ENCODE measurements at places on chromosomes 11 and 22. TPM values are rescaled to one million over a fixed set of nuclear protein-coding genes. Genes with fewer than 3 reads are reported as not detected.

CCDC116 gene
- 0.29 TPM for total RNA-seq

PATE2 gene
- 0.29 TPM for total RNA-seq

TSG101 gene
- 62.7 TPM for total RNA-seq

- no peak for DNase-seq
Observed at GRCh38 chr11:40679276-40679675, 780.2 kb downstream of the LRRC4C start.

GRCh38 chr22:43126501-43127165 is 16.1 kb downstream of the BIK start:
- peak; percentile 92 for DNase-seq

GRCh38 chr11:86431258-86431657 is 56.6 kb downstream of the CCDC81 start:
- no peak for DNase-seq

- no peak for DNase-seq
Observed at GRCh38 chr11:13463779-13464290, 813 bp upstream of the BTBD10 start.

- peak; percentile 77 for DNase-seq
Observed at GRCh38 chr11:45457649-45458048, 171.5 kb upstream of the SYT13 start.

- no peak for DNase-seq
Observed at GRCh38 chr22:39452740-39453040, 4.1 kb upstream of the MGAT3 start.

GRCh38 chr22:31750365-31751284 is 693 bp upstream of the PRR14L start:
- DNase-seq = no peak
